Left forelimb (tissue), 1 donor: ENCODE measurements at places on chromosomes 11 and 22.
A peak's percentile ranks its signal among the peaks of the same experiment; 100 is the strongest.

- DNase-seq, result no peak
These were observed 1.3 kb downstream of the PARVB start for GRCh38 chr22:44025171-44026065.

- peak; percentile 87 for DNase-seq
These were observed 118.8 kb upstream of the CADM1 start for GRCh38 chr11:115623021-115623451.

- no peak for DNase-seq
These were observed 247.6 kb downstream of the CADM1 start for GRCh38 chr11:115256397-115257197.

DNA sequence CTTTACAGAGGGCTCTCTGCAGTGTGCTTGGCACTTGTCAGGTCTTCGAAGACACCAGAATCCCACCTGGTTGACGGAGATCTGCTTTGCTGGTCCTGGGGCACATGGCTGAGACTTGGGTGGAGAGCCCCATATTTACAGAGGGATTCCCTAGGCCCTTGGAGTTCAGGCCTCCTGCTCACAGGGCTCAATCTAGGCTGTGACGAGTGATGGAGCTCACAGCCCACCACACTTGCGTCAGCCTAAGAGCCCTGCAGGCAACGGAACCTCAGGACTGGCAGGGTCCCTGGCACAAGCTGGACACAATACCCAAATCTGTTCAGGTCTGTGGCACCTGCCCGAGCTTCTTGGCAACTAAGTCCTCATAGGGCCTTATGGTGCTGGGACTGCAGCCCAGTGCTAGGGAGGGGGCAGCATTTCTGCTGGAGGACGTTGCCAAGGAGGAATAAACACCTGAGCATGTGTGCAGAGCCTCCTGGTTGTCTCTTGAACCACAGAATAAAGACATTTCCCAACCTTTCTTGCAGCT lies 59.1 kb downstream of the KCNC1 start:
- DNase-seq, result no peak

DNA sequence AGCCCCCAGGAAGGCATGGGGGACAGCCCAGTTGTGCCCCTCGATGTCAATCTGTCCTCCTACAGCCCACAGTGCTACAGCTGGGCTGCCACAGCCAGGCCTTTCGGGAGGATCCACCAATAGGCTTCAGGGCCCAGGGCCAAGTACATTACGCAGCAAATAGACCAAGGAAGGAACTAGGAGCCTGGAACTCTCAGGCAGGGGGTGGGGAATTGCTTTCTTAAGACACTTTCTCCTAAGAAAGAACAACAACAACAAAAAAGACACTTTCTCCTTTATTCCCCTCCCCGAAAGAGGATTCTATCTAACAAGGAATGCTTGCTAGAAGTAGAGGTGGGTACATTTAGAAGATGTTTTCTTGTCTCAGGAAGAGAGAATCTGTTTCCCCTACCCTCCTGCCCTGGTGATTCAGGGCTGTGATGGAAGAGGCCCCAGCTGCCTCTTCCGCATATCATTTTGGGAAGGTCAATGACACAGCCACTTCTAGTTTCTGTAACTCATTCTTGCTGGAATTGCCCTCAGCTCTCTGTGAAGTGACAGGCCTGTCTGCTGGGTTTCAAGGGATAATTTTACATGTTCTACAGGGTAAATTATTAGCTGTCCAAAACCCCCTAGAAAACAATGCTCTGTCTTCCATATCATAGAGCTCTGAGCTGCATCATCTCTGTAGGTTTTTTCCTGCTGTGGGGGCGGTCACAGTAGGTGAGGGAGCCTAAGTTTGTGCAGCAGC lies 6.0 kb upstream of the MALAT1 start:
- DNase-seq, result peak; percentile 82

DNA sequence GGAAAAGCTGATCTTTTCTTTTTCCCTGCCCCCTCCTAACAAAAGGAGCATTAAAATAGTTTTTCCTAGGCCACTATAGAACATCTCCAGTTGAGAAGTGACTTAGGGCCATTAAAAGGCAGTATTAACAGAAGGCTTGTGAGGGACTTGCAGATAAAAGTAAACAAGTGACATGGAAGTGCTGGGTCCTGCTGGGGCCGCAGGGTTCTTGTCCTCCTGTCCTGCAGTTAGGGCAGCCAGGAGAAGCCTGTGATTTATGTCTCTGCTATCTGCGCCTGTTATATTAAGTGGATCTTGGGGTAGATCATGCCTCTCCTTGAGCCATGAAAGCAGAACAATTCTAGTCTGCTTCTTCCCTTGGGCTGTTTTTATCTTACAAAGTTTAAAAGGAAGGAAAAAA lies 271.4 kb upstream of the C11orf87 start:
- DNase-seq, result no peak

GRCh38 chr11:3855808-3856491 lies 486 bp downstream of the STIM1 start:
- no peak for DNase-seq

GRCh38 chr11:87329172-87329571 lies 291.4 kb downstream of the TMEM135 start:
- DNase-seq, result no peak

DNA sequence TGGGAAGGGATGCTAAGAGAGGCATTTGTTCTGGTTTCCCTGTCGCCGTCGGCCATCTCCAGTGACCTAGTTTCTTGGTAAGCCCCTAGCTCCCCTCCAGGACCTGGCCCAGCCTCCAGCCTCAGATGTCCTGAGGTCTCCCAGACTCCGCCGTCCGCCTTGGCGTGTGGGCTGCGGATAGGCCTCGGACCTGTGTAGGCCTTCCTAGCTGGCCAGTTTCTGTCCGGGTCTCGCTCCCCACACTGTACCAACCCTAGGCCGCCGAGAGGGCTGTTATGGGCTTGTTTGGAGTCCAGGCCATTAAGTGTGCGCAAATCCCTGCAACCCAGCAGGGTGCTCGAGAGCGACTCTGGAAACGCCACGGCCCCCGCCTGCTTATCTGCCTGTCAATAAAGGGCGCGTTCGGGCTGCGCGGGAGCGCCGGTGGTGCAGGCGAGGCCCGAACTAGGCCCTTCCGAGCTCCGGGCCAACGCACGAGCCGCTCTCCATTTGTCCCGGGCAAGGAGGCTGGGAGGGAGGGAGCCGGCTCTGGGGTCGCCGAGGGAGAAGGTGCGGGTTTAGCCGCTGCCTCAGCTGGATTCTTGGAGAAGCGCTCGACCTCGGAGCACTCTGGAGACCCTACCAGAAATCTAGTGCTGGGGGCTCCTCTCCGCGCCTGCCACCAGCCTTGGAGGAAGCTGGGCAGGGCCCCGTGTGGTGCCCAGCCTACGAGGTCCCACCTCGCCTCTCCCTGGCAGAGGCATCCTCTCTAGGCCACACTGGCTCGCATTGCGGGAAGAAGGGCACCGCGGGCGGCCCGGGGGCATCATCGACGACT lies 8.7 kb upstream of the PAX6 start:
- no peak for DNase-seq

- no peak for DNase-seq
These were observed 3.3 kb upstream of the GRK2 start for GRCh38 chr11:67262731-67263675.

DNA sequence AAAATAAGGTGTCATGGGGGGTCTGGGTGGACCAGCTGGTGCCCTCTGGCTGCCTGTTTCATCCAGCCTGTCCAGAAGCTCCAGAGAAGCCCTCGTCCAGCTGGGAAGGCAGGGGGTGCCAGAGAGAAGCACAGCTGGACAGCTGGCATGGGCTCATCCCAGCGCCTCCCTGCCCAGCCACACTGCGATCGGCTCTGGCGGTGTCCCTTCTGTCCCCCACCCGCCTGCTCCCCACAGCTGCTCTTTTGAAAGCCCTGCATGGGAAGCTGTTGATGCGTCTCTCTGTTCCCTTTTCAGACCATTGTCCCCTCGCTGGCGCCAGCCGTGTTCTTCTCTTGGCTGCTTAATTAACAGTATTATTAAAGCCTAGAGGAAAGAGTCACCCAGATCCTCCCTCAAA lies 86.5 kb downstream of the MN1 start:
- DNase-seq, result peak; percentile 78

- peak; percentile 56 for DNase-seq
These were observed 850.8 kb upstream of the CCDC90B start for GRCh38 chr11:84136926-84137325.

- DNase-seq, result no peak
These were observed 15.1 kb downstream of the EIF4G2 start for GRCh38 chr11:10793470-10794255.

GRCh38 chr11:2868506-2869133 lies 17.0 kb downstream of the CDKN1C start:
- DNase-seq, result no peak

DNA sequence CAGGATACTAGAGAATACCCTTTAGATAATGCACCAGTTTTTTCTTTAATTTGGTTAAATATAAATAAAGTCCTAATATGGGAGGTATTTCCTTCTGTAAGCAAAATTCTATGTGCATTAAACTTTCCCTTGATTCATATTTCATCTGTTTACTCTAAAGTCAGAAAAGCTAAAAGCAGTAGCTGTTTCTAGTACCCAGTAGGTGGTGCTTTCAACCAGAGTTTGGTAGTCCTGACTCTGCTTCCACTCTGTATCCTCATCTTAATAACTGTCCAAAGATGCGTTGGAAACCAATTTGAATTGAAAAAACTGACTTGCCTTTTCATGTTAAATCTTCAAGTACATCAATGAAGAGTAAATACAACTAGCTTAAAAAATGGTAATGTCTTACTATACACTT lies 1065.2 kb downstream of the JRKL start:
- no peak for DNase-seq

- DNase-seq, result no peak
These were observed 573.9 kb upstream of the KIRREL3 start for GRCh38 chr11:127574478-127574877.

DNA sequence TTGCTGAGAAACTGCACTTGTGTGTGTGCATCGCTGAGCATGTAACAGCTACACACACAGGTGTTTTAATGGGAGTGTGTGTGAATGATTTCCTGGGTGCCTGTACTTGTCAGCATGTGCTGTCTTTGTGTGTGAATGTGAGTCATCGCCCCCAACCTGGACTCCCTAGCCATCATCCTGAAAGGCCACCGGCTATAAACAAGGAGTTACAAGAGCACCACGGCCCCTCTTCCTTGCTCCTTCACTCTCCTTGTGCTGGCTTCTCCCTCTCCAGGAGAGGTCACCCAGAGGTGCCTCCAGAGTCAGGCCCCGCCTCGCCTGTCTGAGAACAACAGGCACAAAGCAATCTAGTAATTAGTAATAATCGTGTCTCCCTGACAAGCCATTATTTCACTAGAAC lies 419.2 kb downstream of the BUD13 start:
- no peak for DNase-seq

DNA sequence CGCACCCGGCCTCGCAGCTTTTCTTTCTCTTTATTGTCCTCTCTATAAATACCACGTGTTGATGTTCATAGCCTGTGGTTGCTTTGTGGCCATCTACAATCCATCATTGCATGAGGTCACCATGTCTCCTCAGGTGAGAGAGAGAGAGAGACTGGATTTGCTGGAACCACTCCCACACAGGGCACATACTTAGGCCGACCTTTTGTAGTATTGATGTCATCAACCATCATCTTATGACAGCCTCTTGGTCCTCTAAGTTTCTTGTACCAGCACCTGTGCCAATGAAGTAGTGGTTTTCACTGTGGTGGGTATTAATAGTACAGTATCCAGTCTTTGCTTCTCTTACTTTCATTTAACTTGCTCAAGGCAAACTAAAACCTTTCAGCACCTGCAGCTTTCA lies 22.8 kb upstream of the P2RY6 start:
- DNase-seq, result no peak

DNA sequence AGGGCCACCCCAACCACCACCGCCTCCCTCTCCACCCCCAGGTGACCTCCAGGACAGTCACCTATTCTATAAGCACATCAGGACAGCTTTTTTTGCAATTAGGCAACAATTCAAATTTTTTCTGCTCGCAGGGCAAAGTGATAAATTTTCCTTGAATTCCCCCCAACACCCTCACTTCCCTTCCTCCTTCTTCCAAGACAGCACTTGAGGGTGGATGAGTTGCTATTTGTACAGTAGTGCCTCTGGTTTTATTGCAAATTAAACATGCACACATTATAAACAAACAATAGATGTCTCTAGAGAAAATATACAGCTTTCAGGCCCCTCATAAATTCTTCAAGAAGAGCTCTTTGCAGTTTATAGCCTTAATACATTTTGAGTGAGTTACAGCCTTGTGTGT lies 80.9 kb upstream of the USP47 start:
- DNase-seq, result no peak

DNA sequence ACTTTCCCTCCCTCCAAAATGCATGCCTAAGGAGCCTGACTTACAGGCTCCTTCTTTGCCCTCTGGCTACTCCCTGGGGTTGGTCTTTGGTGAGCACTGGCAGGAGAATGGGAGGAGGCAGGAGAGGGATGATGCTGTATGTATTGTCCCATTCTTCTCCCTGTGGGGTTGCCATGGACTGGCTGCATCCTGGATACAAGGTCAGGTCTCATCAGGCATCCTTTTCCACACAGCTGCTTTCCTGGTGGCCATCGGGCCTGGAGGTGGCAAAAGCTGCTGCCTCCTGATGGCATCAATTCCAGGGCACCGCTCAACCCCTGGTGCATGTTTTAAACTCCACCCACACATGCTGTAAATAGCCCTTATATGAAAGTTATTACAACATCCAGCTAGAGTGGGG lies 257.2 kb downstream of the ETS1 start:
- no peak for DNase-seq

GRCh38 chr11:68643585-68643984 lies 40.8 kb upstream of the GAL start:
- DNase-seq, result no peak

DNA sequence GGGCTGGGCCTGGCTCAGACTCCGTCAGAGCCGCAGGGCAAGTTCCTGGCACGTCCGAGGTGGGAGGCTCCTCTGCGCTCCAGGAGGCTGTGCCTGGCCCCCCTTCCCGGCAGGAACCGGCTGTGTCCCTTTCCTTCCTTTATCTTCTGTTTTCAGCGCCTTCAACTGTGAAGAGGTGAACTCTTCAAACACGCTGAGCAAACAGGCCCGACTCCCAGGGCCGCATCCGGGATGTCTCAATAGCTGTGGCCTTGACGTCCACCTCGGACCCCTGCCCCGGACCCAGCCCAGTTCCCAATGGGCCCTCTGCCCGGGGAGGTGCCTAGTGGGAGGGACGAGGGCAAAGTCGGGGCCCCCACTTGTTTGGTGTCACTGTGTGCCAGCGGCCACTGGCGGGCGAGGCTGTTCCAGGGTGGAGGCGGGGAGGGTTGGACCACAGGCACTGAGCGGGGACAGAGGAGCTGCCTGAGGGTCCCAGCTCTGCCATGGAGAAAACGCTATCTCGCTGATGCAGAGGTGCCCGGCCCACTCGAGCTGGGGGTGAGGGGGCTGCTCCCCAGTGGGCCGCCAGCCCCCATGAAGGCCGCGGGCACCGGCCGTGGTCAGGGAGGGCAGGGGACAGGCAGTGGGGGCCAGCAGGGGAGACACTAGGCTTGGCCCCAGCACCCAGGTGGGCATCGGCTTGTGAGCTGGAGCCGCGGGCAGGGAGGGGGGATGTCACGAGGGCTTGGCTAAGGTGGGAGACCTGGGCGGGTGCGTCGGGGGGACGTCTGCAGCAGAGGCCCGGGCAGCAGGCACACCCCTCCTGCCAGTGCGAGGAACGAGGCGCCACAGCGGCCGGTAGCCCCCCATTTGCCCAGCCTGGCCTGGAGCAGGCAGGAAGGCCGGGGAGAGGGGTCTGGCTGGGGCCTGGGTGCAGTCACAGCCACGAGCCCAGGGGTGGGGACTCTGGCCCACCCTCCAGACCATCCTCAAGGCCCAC lies 2.7 kb upstream of the MUC5B start:
- peak; percentile 66 for DNase-seq

GRCh38 chr11:120261321-120261720 lies 21.4 kb downstream of the POU2F3 start:
- DNase-seq, result no peak

- no peak for DNase-seq
These were observed 523 bp upstream of the ARHGAP42 start for GRCh38 chr11:100686476-100687053.
